ENCODE measurements at places on chromosomes 4 and X.

DNA sequence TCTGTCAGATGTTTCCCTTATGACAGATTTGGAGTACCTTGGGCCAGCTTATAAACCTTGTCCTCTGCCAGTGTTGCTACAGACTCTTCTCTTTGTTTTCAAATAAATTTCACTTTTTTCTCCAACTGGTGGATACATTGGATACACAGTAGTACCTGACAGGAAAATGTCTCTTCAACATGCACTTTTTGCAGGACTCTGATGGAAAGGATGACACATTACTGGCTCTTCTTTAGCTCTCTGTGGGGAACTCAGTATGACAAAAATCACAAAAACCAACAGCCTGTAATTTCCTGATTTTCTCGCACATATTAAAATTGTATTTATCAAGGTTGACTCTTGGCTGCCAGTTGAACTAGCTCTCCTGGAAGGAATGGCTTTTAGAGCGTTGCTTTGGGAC lies 61.3 kb upstream of the GIMD1 start:
- DNase-seq, result no peak

- DNase-seq, result no peak
These were observed 41.9 kb upstream of the CBR4 start for GRCh38 chr4:169051761-169052593.

- no peak for DNase-seq
These were observed 178.9 kb downstream of the CENPC start for GRCh38 chr4:67366311-67366861.

- no peak for DNase-seq
These were observed 32.3 kb upstream of the TFDP3 start for GRCh38 chrX:133250184-133251100.

GRCh38 chr4:33060674-33061542 lies 2340.7 kb downstream of the PCDH7 start:
- no peak for DNase-seq

DNA sequence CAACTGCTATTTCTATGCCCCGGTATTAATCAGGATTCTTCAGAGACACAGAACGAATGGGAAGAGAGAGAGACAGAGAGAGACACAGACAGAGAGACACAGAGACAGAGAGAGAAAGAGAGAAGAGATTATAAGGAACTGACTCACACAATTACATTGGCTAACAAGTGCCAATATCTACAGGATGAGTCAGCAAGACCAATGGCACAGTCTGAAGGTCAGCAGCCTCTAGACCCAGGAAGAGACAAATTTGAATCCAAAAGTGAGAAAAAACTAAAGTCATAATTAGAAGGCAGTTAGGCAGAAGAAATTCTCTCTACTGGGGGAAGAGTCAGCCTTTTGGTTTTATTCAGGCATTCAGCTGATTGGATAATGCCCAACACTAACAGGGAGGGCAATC lies 187.3 kb downstream of the MAB21L2 start:
- DNase-seq, result no peak

DNA sequence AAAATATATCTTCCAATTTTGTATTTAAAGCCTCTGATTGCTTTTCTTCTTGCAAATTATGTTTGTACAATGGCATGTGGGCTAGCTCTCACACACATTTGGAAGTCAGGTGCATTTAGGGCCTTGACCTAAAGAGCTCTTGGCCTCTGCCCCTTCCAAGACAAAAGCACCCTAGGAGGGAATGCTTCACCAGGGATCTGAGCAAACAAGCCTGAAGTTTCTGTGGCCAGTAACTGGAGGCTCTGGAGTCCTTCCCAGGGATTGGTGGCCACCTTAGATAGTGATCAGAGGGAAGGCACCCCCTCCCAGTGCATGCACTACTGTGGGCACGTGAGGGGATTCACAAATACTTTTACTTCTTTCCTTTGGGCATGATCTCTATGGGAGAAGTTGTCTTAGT lies 60.3 kb upstream of the DIPK2B start:
- DNase-seq, result no peak

- DNase-seq, result no peak
These were observed 117.1 kb downstream of the HNRNPD start for GRCh38 chr4:82256718-82257117.

- no peak for DNase-seq
These were observed 290.5 kb upstream of the EPHA5 start for GRCh38 chr4:65960751-65961150.

GRCh38 chr4:31595496-31595895 lies 875.3 kb downstream of the PCDH7 start:
- DNase-seq, result no peak

DNA sequence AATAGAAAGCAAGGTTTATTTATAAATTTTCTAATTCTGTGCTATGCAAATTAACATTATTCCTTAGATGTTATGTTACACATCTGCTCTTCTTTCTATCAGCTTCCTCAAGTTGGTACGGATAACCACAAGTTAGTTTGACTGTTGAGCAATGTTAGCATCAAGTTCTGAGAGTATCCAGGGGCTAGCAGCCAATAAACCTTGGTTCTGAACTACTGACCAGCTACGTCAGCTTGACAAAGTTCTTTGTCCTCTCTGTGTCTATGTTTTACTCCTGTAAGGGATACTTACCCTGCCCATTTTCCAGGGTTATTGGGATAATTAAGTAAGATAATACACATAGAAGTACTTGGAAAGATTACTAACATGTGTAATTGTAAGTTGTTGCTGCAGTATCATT lies 8.1 kb upstream of the TEX13A start:
- DNase-seq, result no peak

GRCh38 chr4:71270901-71271300 lies 67.9 kb upstream of the SLC4A4 start:
- no peak for DNase-seq

DNA sequence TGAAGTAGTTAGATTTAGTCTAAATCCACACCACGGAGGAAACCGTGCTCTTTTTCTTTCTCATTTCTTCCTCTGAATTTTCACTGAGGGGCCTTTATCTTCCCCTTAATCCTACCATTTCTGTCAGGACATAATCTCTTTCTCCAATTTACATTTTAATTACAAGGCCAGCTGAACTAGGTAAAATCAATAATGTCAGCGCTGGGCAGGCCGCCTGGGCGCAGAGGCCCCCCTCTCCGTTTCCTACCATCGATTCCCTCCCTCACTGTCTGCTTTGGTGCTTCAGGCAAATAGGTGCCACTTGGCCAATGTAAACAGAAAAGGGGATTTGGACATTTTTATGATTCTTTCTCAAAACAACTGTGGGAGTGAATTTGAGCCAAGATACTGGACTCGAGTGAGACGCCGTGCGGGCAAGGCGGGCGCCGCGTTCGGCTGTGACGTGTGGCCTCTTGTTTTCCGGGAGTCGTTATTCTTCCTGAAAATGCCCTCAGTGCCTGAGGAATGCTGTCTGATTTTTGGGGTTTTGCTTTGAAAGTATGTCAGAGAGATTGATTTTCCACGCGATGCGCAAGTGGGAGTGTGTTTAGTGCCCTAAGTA lies 22.6 kb downstream of the UVSSA start:
- no peak for DNase-seq

DNA sequence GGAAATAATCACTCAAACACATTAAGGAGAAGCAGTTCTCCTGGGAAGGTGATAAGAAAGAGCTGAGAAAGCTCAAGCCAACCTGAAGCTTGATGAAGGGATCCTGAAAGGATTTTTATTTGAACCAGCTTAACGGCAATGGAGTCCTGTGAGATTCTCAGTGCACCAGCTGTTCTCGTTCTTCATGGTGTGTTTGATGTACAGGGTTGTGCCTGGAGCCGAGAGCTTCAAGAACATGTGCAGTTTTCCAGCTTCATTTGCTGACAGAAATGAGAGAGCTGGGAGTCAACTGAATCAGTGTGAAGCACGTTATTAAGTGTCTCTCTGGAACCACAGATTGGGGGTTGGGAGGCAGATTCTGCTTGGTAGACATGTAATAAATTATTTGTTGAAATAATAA lies 115.7 kb downstream of the ANKRD50 start:
- DNase-seq, result no peak

GRCh38 chr4:8123389-8123788 lies 35.2 kb downstream of the ABLIM2 start:
- DNase-seq, result no peak

- no peak for DNase-seq
These were observed 3.2 kb upstream of the KLF8 start for GRCh38 chrX:56228914-56229313.

- no peak for DNase-seq
These were observed 31.5 kb upstream of the UNC5C start for GRCh38 chr4:95580226-95580625.

DNA sequence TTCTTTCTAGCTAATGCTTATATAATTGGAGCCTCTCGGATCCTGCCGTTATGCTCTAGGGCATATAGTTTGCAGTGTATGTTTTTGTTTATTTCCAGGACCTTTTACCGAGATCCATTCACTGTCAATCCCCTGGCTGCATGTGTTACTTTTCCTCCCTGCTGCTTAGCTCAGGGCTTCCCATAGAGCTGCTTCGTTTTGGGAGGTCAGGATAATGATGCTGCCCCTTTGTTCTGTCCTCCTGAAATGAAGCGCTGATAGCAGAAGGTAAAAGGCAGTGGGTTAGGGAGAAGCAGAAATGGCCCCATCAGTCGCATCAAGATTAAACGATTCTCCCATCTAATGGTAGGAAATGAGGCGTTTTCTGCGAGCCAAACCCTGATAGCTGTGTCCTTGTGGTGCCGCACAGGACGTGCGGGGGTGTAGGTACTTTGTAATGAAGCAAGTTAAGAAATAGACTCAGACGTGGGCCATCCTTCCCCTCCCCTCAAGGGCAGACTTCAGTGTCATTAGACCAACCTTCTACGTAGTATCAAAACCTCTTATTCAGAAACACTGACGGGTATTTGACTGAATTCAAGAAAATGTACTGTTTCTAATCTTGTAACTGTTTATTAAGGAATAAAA lies 37.3 kb downstream of the AFF2 start:
- no peak for DNase-seq

DNA sequence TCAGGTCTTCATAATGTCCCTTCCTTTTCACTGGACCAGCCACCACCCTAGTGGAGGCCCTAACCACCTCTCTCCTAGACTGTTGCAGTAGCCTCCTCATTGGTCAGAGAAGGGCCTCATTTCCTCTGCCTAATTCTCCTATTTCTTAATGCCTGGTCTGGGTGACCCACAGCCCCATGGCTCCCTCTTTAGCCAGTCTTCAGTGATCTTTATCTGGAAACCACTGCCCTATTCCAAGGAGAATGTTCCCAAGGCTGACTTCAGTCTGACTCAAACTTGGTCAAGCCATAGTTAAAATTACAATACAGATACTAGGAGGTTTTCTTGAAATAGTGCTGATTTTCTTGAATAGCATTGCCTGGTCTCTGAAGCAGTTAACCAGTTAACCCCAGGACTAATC lies 53.6 kb upstream of the PRPS1 start:
- no peak for DNase-seq

DNA sequence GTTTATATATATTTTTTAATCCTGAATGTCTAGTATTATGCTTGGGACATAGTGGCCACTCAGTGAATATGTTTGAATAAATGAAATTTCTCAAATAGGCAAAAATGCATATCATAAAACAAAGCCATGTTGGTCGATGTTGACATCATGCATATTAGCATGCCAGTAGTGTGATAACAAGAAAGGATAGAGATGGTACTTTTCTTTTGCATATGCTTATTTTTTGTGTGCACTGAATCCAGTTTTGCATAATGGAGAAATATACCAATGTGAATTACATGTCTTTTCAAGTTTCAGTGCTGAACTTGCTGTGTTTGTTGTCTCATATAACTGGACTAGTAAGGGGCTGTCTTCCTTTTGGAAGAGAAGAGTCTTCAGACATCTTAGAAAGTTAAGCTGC lies 7.5 kb downstream of the CPE start:
- DNase-seq, result no peak

- DNase-seq, result no peak
These were observed 124.1 kb upstream of the TBL1X start for GRCh38 chrX:9340598-9341290.

DNA sequence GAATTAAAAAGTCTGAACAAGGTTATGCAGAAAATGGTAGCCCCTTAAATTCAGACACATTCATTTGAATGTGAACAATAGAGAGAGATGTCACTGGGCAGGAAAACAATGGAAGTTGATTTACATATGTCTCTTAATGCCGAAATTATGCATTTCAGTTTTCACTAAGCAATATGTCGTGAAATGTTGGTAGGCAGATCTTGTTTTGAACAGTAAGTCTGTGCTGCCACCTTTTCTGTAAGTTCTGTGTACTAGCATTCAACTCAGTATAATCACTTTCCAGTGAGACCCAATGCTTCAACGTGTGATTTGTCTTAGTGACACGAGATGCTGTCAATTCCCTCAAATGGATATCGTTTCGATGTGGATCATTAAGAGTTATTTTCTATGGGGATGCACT lies 222.7 kb upstream of the VCX3A start:
- no peak for DNase-seq

- DNase-seq, result no peak
These were observed 120.4 kb downstream of the TMEM164 start for GRCh38 chrX:110123331-110123782.

DNA sequence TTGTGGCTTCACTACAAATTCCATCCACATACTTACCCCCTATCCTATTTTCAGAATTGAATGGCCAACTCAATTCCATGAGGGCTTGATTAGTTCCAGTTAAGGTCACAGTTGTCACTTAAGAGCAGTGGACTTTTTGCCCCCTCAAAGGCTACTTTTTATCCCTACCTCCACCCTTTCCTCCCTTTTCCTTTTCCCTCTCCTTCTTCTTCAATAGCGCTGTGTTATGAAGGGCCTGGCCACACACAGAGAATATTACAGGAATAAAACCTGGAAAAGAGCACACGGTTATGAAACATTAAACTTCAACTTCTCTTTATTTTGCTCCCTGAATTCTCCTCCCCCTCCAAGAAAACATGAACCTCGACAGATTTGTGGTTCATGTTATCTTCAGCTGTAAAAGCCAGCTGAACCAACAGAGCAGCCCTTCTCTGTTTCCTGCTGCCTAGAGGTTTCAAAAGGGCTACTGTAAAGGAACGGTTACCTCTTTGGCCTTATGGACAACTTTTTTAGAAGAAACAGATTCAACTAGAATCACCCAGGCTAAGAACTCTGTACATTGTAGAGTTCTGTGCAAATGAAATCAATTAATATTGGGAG lies 87.0 kb upstream of the RPL34 start:
- no peak for DNase-seq

DNA sequence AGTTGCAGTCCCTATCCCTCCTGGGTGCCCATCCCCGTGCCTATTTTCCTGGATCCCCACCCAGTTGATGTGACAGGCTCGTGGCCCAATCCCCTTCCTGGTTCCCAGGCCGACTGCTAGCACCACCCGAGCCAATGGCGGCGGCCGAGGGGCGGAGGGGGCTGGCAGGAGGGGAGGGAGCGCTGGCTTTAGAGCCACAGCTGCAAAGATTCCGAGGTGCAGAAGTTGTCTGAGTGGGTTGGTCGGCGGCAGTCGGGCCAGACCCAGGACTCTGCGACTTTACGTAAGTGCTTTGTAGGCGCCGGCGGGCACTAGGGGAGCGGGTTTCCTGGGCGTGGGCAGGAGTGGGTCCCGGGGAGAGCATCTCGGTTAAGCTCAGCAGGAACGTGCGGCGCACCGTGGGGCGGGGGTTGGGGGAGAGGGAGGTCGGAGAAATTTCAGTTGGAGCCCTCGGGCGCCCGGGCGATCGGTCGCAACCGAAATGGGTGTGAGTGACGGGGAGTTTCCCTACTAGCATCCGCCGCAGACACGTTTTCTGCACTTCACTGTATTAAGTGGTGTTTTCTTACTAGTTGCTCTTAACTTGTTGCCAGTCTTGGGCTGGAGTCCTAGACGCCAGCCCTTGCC lies at the start of gene PLS3:
Gene PLS3 (plus strand): TSS at position 197 of the 627 bp plus-strand sequence. CDS start 49,077 bp downstream, outside the sequence.
- DNase-seq, result no peak
